ENCODE measurements at places on chromosomes 3 and 15. TPM values are rescaled to one million over a fixed set of nuclear protein-coding genes. Genes with fewer than 3 reads are reported as not detected.

AGBL1 gene
- not detected for total RNA-seq

APOD gene
- 33.2 TPM for total RNA-seq

LRRC3B gene
- total RNA-seq = not detected

TAGLN3 gene
- total RNA-seq = not detected

BUB1B gene
- total RNA-seq = 1.6 TPM

ALG1L2 gene
- not detected for total RNA-seq

ITGA11 gene
- 12.7 TPM for total RNA-seq

RYK gene
- total RNA-seq = 74.4 TPM

TMEM108 gene
- total RNA-seq = 17.1 TPM

WNT7A gene
- total RNA-seq = not detected

PLA1A gene
- 0.17 TPM for total RNA-seq

GP9 gene
- total RNA-seq = not detected

HTR3E gene
- not detected for total RNA-seq

CAMKV gene
- not detected for total RNA-seq

HERC2 gene
- total RNA-seq = 51.1 TPM

GOLGA8S gene
- 0.36 TPM for total RNA-seq

CLDND1 gene
- total RNA-seq = 59.7 TPM

KNG1 gene
- total RNA-seq = 0.16 TPM

ZNF654 gene
- total RNA-seq = 11.2 TPM

RARB gene
- 6.1 TPM for total RNA-seq

CYP1A2 gene
- total RNA-seq = not detected

MBD4 gene
- total RNA-seq = 23.2 TPM

ZNF660 gene
- 5.4 TPM for total RNA-seq

CCDC39 gene
- total RNA-seq = 0.08 TPM

CMTM8 gene
- total RNA-seq = 18.8 TPM

KLHDC8B gene
- 247 TPM for total RNA-seq
